ENCODE measurements at places on chromosomes 11 and 22.

DNA sequence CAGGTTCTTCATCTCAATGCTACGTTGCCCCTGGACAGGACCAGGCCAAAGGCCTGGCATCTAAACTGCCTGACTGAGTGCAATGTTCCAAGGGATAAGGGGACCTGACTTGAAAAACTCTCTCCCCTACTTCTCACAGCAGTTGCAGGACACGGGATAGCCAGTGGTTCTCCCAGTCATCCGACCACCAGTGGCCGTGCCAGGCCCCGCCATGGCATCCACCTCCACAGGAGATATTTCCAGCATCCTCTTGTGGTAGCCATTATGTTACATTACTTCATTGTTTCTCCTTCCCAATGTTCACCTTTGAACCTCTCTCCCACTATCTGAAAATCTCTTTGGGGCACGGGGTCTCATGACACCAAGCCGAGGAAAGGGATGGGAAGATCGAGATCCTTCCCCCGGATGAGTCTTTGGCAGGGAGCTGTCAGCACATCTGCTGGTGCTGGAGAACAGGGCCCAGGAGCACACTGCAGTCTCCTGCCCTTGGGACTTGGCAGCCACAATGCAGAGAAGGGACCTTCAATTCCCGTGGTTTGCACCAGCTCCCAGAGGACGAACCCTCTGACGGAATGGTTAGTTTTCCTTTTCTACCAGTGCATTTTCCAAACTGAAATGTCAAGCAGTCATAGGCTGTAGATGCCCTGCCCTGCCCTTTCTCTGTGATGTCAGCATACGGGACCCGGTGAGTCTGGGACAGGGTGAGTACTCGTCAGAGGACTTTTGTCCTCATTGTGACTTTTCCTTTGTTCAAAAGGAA is 121.2 kb downstream of the ETS1 start:
- no peak for DNase-seq

DNA sequence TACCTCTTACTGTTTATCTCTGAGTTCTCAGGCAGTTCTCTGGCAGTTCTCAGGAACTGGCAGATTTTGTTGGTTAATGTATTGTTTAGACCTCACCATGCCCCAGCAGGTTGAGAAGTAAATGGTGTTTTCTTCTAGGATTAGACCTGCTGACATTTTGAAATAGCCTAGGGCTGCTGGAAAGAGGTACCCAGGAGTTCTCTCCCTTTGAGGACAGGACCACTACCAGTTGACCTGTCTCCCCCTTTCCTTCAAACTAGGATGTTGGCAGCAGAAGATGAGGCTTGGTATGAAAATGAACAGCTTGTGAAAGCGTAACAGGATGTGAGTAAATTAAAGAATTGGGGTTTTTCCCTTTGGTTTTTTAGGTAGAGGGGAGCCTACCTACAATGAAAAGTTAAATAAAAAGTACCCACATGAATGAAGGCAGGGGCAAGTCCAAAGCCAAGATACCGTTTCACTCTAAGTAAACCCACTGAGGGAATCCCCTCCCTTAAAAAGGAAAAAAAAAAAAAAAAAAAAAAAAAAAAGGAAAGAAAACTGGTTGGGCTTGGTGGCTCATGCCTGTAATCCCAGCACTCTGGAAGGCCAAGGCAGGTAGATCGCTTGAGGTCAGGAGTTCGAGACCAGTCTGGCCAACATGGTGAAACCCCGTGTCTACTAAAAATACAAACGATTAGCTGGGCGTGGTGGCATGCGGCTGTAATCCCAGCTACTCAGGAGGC is 96.2 kb downstream of the PDHX start:
- DNase-seq = peak; percentile 42

GRCh38 chr11:80587906-80588305 is 1147.1 kb upstream of the TENM4 start:
- no peak for DNase-seq

- DNase-seq = no peak
These were observed 10.1 kb downstream of the CASTOR1 start for GRCh38 chr22:30279046-30279788.

GRCh38 chr22:46664301-46664855 is 44.2 kb downstream of the GRAMD4 start:
- DNase-seq = no peak

GRCh38 chr22:29320546-29320945 is 5.0 kb upstream of the RASL10A start:
- no peak for DNase-seq

DNA sequence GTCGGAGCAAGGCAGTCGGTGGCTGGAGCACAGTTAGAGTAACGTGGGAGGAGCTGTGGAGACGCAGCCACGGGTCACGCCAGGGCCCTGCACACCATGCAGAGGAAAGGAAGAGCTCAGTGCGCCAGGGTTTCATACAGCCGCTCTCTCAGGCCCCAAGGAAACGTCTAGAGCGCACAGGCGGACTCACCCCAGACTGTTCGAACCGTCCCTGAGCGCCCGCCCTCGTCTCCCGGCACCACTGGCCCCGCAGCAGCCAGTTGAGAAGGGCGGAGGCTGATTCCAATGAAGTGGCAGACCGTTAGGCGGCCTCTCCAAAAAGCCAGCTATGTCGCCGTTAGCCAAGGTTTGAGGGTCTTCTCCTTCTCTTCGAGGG is 483 bp upstream of the HYLS1 start:
- DNase-seq = peak; percentile 51

DNA sequence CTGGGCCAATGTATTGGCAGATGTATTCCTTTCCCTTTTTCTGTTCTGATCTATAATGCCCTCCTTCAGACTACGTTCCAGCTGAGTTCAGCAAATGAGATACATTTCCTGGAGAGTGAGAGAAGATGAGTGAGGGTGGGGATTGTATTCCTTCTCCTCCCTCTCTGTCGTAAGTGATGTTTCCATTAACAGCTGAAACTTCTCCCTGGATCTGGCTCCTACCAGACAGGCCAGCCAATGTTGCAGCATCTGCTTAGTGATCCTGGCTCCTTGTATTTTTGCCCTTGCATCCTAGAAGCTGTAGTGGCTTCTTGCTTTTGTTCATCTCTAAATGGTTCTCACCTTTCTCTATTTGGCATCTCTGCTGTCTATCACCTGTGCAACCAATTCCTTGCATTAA is 48.2 kb upstream of the MTMR2 start:
- DNase-seq = no peak

DNA sequence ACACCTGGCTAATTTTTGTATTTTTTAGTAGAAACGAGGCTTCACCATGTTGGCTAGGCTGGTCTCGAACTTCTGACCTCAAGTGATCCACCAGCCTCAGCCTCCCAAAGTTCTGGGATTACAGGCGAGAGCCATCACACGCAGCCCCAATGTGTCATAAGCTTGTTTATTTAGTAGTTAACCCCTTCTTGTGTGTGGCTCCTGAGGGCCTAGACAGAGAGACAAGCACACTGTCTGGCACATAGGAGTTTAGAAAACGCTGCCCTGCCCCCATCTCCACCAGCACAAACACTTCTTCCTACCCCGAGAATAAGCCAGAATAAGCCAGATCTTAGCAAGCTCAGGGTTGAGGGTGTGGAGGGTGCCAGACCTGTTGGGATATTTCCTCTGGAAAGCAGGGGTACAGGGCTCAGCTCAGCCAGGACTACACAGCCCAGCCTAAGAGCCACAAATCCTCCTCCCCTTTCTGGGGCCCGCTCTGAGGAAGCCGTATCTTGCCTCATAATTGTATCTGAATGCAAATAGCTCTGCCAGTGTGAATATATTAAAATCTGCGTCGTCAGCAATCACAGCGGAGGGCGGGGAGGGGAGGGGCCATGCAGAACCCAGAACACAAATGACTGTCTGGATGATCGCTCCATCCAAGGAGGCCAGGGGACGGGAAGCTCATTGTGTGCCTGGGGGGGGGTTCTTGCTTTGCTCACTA is 247.3 kb downstream of the MN1 start:
- no peak for DNase-seq

- no peak for DNase-seq
These were observed 114.1 kb upstream of the MTMR2 start for GRCh38 chr11:96038046-96038445.

DNA sequence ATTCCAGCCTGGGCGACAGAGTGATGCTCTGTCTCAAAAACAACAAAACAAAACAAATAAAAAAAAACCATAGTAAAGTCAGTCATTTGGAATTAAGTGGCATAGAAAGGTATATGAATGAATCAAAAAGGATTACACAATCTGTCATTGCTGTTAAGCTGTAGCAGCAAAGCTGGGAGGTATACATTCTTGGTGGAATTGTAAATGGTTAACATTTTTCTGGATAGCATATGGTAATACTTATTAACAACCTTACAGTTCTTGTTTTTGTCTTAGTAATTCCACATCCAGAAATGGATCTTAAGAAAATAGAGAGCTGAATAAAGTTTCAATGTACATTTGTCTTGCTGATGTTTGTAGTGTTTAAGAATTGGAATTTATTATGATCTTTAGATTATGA is 30.0 kb downstream of the DDX10 start:
- no peak for DNase-seq

DNA sequence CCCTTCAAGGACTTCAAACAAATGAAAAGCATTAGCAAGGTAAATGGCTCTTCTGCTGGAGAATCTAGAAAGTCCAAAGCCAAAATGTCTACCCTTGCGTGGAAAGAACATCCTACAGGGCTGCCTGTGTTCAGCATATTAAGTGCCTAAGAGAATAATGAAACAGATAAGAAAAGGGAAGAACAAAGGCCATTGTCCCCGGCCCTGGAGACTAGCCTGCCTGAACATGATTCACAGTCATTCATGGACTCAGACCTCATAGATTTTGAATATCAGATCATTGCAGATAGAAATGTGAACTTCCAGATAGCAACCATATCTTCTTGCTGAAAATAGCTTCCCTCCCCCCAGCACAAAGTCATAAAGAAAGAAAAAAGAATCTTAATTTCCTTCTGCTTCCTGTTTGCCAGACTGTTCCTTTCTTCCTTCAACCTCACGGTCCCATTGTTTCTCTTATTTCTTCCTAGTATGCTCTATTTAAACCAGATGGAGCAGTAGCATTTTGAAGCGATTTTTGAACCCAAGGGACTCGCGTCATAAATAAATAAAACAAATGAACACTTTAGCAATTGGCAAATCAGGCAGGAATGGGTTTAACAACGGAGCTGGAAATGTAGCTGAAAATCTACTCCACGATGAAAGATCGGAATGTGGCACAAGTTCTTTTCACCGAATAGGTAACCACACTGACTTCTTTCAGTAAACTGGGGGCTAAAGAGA is 408.2 kb upstream of the CCDC90B start:
- DNase-seq = no peak

- DNase-seq = peak; percentile 67
These were observed 616 bp downstream of the BTBD10 start for GRCh38 chr11:13462311-13462900.

- DNase-seq = no peak
These were observed 119.4 kb downstream of the BLID start for GRCh38 chr11:121996574-121996973.

DNA sequence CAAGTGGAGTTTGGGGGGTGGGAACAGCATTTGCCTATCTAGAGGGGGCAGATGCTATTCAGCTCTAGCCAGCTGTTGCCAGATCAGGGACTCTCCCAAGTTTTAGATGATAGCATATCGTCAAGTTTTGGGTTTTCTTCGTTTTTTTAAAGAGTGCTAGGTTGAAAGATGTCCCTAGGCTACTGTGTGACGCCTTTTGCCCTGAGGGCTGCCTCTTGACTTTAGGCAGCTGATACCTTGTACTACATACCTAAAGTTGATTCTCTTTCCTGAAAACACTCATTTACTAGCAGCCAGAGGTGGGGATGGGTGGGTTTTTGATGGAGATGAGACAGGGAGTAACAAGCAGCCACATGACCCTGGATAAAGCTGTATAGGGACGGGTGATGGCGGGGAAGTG is 87.1 kb downstream of the ABTB2 start:
- no peak for DNase-seq

DNA sequence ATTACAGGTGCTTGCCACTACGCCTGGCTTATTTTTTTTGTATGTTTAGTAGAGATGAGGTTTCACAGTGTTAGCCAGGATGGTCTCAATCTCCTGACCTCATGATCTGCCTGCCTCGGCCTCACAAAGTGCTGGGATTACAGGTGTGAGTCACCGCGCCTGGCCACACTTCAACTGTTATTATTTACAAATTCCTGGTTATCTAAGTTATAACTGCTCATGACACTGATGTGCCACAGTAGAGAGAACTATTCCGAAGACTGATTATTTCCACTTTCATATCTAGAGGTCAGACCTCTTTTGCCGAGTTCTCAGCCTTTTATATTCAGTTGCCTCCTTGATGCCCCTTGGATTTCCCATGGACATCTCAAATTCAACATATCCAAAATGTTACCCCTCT is 3.9 kb upstream of the NUP160 start:
- DNase-seq = no peak

- DNase-seq = no peak
These were observed 66.6 kb upstream of the ASPHD2 start for GRCh38 chr22:26362471-26362870.

DNA sequence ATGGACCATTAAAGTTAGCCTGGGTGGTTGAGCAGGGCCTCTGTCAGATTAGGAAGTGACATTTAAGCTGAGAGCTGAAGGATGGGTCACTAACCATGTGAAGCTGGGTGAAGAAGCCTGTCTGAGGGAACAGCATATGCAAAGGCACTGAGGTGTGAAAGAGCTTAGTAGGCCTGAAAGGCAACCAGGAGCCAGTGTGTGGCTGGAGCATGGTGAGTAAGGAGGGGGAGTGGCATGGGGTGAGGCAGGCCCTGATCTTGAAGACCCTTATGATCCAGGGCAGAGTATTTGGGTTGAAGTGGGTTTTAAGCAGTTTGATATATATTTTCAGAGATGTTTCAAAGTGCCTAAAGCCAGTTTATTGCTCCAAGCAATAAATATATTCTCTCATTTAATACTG is 48.8 kb downstream of the PARVA start:
- DNase-seq = no peak

GRCh38 chr11:8060801-8061554 is 20.0 kb upstream of the TUB start:
- DNase-seq = no peak

- peak; percentile 79 for DNase-seq
These were observed 19.6 kb downstream of the CKAP5 start for GRCh38 chr11:46826310-46827044.

GRCh38 chr11:86773513-86774252 is 26.7 kb upstream of the PRSS23 start:
- no peak for DNase-seq

Measured in activated T-cell treated with anti-CD3 and anti-CD28 coated beads, Interleukin-2, amount 50 U/mL, for 72 hours (primary cell).